ENCODE measurements at places on chromosomes 1 and 21.

DNA sequence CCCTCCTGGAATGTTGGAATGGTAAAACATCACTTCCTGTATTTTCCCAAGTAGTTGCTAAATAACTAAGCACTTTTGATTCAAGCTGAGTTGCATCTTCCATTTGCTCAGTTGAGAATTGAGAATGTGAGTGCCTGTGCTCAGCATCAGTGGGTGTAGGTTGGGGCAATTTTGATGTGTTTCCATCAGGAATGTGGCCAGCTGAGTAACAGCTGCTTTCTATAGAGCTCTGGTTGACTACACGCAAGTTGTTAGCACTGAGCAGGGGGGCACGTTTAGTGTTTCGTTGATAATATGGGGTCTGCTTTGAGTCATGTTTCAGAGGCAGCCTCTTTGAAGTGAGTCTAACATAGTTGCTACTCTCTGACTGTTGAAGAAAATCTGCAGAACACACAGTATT is 41.5 kb downstream of the LRRC53 start:
- no peaks in the 10 kb centered on the region for H3K4me1 ChIP-seq
- no peak for DNase-seq

DNA sequence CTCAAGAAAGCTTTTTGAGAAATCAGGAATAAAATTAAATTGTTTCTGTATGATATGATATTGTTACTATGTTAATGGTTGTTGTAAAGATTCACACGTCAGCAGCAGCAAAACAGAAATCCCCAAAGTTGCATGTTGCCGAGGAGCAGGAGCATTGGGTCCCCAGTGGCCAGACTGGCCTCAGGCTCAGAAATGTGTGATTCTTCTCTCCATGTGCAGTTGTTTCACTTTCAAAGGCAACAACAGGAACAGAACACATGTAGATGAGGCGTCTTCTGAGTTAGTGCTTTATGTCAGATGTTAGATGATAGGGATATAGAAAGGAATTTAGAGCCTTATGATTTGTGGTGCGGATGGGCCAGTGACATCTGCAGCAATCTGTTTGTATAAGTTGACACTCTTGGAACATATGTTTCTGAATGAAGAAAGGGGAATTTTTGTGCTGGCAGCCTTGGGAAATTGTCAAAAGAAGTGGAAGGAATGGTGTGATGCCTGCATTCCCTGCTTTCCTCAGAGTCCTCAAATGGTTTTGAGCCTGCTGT is 2.1 kb upstream of the TTLL7 start:
- no peak overlapping the region for H3K27ac ChIP-seq
- H3K4me1 ChIP-seq, result peaks cover 11% of the 10 kb centered on the region
- H3K27me3 ChIP-seq, result peaks cover 4% of the 10 kb centered on the region
- peak; percentile 18 for DNase-seq

GRCh38 chr1:110361856-110362255 is 22.7 kb downstream of the RBM15 start:
- no peak overlapping the region for H3K27ac ChIP-seq
- no peaks in the 10 kb centered on the region for H3K27me3 ChIP-seq
- DNase-seq, result no peak
- H3K4me1 ChIP-seq, result no peaks in the 10 kb centered on the region
- no peak overlapping the region for H3K4me3 ChIP-seq

DNA sequence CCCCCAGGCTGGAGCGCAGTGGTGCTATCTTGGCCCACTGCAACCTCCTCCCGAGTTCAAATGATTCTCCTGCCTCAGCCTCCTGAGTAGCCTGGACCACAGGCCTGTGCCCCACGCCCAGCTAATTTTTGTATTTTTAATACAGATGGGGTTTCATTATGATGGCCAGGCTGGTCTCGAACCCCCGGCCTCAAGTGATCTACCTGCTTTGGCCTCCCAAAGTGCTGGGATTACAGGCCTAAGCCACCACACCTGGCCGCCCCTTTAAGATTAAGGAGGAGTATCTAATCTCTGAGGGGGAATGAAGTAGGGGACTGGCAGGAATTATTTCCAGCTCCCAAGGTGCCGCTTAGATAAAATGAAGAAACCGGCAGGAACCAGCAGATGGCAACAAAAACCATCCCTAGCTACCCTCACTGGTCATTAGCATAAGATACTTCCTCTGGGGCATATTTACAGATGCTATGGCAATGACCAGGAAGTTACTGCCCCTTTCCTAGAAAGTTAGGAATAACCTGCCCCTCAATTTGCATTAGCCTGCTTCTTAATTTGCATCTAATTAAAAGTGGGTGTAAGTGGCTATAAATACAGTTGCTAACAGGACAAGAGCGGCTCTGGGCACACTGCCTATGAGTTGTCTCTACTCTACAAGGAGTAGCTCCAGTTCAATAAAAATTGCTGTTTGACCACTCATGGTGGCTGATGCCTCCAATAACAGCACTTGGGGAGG is 7.1 kb upstream of the NSUN4 start:
- H3K36me3 ChIP-seq, result no peaks in the 10 kb centered on the region
- peak; percentile 38 for DNase-seq
- no peaks in the 10 kb centered on the region for H3K4me1 ChIP-seq
- no peak overlapping the region for H3K27ac ChIP-seq

GRCh38 chr1:236853921-236854604 is 59.0 kb downstream of the MTR start:
- peaks cover 66% of the 10 kb centered on the region for H3K36me3 ChIP-seq
- H3K27ac ChIP-seq, result no peak overlapping the region
- H3K4me3 ChIP-seq, result no peak overlapping the region
- no peak for DNase-seq
- no peaks in the 10 kb centered on the region for H3K27me3 ChIP-seq

DNA sequence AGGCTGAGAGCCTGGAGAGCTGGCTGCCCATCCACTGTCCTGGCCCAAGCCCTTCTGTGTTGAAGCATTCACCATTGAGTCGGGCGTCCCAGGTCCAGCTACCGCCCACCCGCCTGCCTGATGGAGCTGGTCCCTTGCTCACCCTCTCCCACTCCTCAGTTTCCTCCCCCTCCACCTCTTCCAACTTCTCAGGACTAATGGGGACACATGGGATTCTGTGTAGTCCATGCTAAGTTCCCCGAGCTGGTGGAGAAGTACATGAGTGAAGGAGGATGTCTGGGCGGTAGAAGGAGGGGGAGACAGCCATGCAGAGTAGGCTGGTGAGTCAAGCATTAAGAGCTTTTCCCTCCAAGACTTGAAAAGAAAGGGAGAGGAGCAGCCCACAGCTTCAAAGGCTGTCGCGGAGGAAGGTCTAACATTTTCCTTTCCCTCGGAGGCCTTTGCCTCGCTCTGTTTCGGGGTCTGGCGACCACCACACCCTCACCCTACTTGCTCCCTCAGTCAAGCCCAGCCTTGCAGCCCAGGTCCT is 561 bp downstream of the SLC26A9 start:
- peaks cover 5% of the 10 kb centered on the region for H3K4me1 ChIP-seq
- no peak overlapping the region for H3K27ac ChIP-seq
- no peak overlapping the region for H3K4me3 ChIP-seq

- no peaks in the 10 kb centered on the region for H3K27me3 ChIP-seq
- H3K36me3 ChIP-seq, result peaks cover 52% of the 10 kb centered on the region
These were observed 36.8 kb downstream of the DHCR24 start for GRCh38 chr1:54850069-54850730.
